ENCODE measurements at places on chromosomes 1 and 21. TPM values are rescaled to one million over a fixed set of nuclear protein-coding genes. Genes with fewer than 3 reads are reported as not detected.

Gene SH2D2A
- total RNA-seq = 56.3 TPM

DNA sequence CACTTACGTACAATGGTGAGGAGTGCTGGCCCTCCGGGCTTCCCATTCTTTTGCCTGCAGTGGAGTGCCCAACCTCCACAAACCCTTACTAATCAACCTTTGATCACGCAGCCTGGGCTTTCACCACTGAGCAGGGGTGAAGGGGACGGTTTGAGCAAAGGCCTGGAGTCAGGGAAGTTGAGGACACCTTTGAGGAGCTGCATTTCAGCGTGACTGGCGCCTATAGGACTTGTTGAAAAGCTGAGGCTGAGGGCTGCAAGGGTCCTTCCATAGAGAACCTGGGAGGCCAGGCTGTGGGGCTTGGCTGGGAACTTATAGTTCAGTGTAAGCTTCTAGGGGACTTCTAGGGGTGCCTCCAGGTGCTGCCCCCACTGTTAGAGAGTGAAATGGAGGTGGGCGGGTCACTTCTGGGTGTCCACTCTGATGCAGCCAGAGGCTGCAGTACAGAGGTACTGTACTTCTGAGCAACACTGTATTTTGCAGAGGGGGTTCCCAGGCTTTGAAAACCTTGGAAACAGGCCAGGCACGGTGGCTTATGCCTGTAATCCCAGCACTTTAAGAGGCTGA, 9.8 kb downstream of the SYTL1 start:
- no peak overlapping the region for H3K4me3 ChIP-seq
- peaks cover 23% of the 10 kb centered on the region for H3K4me1 ChIP-seq
- H3K27ac ChIP-seq = no peak overlapping the region
- H3K36me3 ChIP-seq = peaks cover 7% of the 10 kb centered on the region
- DNase-seq = no peak

Gene C1QC
- total RNA-seq = not detected

Gene USP25
- total RNA-seq = 56.0 TPM

DNA sequence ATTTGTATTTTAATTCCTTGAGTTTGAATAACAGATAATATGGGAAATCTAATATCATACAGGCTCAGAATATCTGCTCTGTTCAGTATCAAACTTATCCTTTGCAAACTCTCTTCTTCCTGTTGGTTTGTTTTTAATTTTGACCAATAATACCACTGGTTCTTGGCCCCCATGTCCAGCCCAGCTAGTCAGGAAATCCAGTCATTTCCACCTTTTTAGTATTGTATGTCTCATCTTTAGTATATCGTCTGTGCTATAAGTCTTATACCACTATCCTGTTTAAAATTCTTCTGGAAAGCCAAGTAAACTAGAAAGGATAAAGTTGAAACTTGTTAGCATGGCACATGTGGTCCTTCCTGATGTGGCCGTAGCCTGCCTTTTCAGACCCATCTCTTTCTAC, 10.7 kb downstream of the SCCPDH start:
- no peak overlapping the region for H3K27ac ChIP-seq
- H3K4me1 ChIP-seq = no peaks in the 10 kb centered on the region
- H3K27me3 ChIP-seq = no peaks in the 10 kb centered on the region
- no peak overlapping the region for H3K4me3 ChIP-seq
- DNase-seq = no peak
- peaks cover 64% of the 10 kb centered on the region for H3K36me3 ChIP-seq

GRCh38 chr1:229159668-229160544, 111.0 kb upstream of the RAB4A start:
- no peaks in the 10 kb centered on the region for H3K36me3 ChIP-seq
- no peak overlapping the region for H3K4me3 ChIP-seq
- H3K27ac ChIP-seq = no peak overlapping the region
- DNase-seq = no peak
- H3K4me1 ChIP-seq = peaks cover 24% of the 10 kb centered on the region
- H3K27me3 ChIP-seq = no peaks in the 10 kb centered on the region

- no peak overlapping the region for H3K27ac ChIP-seq
- no peak overlapping the region for H3K4me3 ChIP-seq
- H3K36me3 ChIP-seq = no peaks in the 10 kb centered on the region
- no peaks in the 10 kb centered on the region for H3K4me1 ChIP-seq
- H3K27me3 ChIP-seq = no peaks in the 10 kb centered on the region
- no peak for DNase-seq
Measured at GRCh38 chr1:69123486-69123885, 444.2 kb upstream of the LRRC7 start.

DNA sequence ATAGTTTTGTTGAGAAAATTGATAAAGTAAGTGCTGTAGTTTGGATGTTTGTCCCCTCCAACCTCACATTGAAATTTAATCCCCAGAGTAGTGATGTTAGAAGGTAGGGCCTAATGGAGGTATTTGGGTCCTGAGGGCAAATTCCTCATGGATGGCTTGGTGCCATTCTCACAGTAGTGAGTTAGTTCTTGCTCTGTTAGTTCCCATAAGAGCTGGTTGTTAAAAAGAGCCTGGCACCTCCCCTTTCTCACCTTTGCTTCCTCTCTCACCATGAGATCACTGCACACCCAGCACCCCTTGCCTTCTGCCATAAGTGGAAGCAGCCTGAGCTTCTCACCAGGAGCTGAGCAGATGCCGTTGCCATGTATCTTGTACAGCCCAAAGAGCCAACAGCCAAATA, 354.8 kb upstream of the NFIA start:
- H3K4me1 ChIP-seq = no peaks in the 10 kb centered on the region
- no peak overlapping the region for H3K27ac ChIP-seq
- no peak for DNase-seq
- no peak overlapping the region for H3K4me3 ChIP-seq

- H3K27me3 ChIP-seq = no peaks in the 10 kb centered on the region
- H3K36me3 ChIP-seq = no peaks in the 10 kb centered on the region
- no peaks in the 10 kb centered on the region for H3K4me1 ChIP-seq
- H3K4me3 ChIP-seq = no peak overlapping the region
- DNase-seq = no peak
- H3K27ac ChIP-seq = no peak overlapping the region
Measured at GRCh38 chr1:118871582-118872171, 116.5 kb downstream of the TBX15 start.

Measured in activated CD4-positive, alpha-beta T cell treated with anti-CD3 and anti-CD28 coated beads, Interleukin-2, amount 10 ng/mL, durations not matched to agents 7 days and 5 days (primary cell).